Stimulated activated CD4-positive, alpha-beta T cell treated with anti-CD3 and anti-CD28 coated beads, TNF-alpha, amount 100 ng/mL, for 1 hour (primary cell): ENCODE measurements at places on chromosomes 1 and 21.

DNA sequence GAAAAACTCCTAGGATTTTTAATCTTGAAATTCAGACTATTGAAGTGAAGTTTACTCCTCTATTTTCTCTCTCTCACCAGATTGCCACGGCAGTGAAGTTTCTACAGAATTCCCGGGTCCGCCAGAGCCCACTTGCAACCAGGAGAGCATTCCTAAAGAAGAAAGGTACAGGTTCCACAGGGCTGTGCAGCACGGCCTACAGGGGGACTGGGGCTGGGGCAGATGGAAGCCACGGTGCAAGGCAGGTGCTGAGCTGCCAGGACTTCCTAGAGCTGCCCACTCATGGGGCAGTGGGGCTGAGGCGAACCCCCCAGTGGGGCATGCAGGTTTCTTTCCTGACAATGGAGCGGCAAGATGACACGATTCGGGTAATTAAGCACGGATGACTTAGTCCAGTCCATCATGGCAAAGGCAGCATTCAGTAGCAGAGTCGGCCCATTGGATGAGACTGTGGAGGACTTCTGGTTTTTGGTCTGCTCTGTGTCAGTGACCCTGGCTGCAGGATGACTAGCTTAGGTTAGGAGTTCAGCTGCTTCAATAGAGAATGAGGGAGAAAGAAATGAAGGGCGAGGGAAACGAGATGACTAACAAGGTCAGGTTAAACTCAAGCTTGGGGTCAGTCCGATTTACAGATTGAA, 61.5 kb downstream of the PEX14 start:
- DNase-seq: no peak

- no peak for DNase-seq
These were observed 161.4 kb downstream of the DAB1 start for GRCh38 chr1:57262472-57262871.

DNA sequence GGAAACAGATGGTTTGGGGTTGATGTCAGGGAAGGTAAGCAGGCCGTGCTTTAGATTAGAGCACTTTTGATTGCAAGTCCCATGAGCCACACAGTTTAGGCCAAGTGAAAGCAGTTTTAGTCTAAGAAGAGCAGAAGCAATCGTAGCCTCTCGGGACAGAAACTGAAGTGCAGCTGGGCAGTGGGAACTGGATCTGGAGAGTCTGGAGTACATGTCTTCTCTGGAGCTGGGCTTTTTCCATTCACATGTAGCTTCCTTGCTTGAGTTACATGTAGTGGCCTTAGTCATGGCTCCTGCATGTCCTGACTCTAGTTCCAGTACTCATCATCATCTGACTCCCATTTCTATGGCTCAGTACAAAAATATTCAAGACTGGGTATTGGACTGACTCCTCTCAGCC, 16.7 kb downstream of the CAMTA1 start:
- no peak for DNase-seq

- DNase-seq: no peak
These were observed 125.4 kb downstream of the FOXD2 start for GRCh38 chr1:47563201-47563600.

- DNase-seq: no peak
These were observed 239.6 kb upstream of the ADAMTS5 start for GRCh38 chr21:27206368-27206982.

DNA sequence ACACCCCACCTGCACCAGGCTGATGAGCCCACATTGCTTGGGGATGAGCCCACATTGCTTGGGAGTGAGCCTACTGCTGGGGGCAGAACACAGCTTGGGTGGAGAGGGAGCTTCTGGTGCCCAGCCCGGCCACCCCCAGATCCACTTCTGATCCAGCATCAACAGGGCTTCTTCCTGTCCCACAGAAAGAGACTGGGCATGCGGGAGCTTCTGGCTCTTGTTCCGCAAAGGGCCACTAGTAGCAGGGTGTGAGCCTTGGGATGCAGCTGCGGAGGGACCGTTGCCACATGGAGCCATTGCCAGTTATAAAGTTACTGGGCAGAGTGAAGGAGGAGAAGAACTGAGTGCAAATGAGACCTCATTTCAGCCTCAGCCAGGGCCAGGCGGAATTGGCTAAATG, 36.3 kb downstream of the PKP1 start:
- no peak for DNase-seq

DNA sequence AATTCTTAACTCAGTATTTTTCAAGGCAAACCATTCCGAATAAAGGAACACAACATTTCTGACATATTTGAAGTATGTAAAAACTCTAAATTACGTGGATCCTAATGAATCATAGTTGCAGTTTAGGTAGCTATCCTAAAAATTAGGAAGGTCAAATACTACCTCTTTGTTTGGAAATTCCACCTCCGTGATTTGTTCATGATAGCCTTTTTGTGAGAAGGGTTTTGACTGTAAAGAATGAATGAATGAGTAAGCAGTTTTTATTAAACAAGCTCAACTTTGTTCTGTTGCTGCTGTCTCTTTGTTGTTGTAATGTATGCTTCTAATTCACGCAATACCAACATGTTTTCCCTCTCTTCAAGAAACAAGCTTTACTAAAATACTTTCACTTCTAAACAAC, 840.4 kb downstream of the USP25 start:
- DNase-seq: no peak
